Thyroid gland (tissue), 4 donors: ENCODE measurements at places on chromosomes 7 and 10. TPM values are rescaled to one million over a fixed set of nuclear protein-coding genes. Genes with fewer than 3 reads are reported as not detected.

Gene IKZF1
- total RNA-seq, result 10.5 TPM

Gene MOGAT3
- total RNA-seq, result not detected

Gene TMEM213
- not detected for total RNA-seq

- no peak for DNase-seq
Measured at GRCh38 chr7:141397236-141398163, 153.7 kb upstream of the AGK start.

DNA sequence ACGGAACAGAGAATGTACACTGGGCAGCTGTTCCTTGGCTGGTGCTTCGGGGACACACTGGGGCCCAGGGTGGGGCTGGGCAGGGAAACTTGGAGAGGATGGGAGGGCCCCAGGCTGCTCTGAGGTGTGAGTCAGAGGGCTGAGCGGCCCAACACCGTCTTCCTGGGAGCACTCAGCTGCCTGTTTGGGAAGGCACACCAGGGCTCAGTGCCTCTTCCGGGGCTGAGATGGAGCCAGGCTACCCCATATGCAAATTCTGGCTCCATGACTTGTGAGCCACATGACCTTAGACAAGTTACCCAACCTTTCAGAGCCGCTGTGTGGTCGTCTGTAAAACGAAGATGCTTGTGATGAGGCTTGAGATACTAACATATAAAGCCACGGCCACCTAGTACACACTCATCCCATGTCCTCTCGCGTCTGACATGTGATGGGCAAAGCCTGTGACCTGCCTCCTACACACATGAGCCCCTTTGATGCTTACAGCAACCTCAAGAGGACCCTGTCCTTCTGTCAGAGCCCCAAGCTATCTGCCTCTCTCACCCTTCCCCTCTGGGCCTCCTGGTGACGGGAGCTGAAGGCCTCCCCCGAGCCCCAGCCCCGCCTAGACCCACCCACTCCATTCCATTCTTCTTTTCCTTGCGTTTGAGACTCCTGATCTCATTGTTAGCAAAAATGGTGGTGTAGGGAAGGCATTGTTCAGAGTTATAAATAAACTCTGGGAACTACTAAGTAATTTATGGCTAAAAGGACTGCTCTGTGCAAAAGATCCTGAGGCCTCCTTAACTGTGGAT, 26.1 kb downstream of the KLRG2 start:
- DNase-seq, result no peak

DNA sequence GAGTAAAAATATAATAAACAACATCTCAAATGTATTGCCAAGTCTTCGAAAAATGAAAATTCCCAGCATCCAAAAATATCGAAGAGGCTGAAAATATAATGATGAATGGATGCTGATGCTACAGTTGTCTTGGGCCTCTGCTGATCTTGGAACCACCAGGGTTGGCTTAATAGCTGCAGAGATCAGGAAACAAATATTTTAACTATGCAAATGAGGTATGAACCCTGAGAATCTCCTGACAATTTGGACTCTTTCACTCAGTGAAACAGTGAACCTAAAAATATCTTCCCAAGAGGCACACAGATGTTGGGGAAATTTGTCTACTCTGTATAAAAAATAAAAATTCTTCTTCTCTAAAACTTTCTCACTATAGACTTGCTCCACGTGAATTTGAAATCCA, 97.7 kb upstream of the EGFR start:
- no peak for DNase-seq

DNA sequence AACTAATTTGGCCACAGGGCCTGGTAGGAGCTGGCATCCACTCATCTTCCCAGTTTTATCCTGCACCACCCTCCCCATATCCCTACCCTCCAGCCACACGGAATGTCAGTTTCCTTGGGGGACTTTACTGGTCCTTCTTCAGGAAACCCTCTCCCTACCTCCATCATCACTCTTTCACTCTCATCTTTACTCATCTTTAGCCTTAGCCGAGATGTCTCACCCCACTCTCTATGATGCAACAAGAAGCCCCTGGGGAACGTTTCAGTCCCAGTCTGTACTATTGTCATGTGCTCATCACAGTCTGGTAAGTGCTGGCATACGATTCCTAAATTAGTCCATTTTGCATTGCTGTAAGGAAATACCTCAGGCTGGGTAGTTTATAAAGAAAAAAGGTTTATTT, 34.9 kb upstream of the TMEM248 start:
- no peak for DNase-seq

DNA sequence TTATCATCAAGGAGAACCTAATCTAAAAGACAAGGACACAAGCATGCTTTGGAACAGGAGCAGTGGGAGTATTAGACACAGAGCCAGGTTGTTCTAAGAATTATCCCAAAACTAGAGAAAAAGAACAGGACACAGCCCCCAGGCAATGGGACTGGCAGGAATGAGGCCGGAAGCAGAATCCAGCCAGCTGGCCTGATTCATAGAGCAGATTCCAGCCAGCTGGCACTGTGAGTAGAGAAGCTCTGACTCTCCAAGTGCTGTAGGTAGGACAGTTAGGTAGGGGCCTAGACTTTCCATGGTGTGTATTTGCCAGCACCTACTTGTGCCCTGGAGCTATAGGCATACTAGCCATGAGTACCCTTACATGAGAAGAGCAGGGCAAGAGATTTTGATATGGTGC, 13.3 kb upstream of the RAB18 start:
- DNase-seq, result no peak

GRCh38 chr10:95279042-95279820, 11.6 kb downstream of the PDLIM1 start:
- no peak for DNase-seq
